ENCODE measurements at places on chromosomes 12 and 14.

DNA sequence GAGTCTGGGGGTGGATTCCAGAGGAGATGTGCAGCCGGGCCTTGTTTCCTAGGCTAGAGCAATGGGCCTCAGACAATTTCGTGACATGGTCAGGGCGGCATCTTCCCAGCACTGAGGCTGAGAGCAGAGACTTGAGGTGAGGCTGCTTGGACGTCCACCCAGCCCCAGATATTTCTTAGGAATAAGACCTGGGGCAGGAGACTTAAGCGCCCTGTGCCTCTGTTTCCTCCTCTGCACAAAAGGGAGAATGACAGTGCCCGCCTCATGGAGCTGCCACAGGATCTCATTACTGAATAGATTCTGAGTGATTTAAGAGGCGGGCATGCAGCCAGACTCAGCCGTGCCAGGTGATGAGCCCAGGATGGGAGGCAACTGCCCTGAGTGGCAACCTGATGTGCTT is 297.9 kb upstream of the SFSWAP start:
- no peak for DNase-seq

DNA sequence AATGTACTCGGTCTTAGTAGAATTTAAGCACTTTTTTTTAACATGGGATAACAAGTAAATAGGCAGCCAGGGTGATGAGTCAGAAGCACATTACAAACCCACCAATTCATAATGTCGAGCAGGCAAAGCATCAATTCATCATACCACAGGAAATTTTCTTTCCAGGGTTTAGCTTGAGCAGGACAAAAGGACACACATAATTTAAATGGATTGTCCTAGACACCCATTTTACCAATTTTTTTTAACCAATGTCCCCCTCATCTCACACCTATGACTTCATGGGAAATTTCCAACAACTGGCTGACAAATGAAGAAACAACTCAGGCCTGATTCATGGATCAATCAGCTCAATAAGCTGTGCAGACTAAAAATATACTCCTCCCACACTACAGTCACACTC is 58.8 kb upstream of the FOXG1 start:
- peak; percentile 77 for DNase-seq

DNA sequence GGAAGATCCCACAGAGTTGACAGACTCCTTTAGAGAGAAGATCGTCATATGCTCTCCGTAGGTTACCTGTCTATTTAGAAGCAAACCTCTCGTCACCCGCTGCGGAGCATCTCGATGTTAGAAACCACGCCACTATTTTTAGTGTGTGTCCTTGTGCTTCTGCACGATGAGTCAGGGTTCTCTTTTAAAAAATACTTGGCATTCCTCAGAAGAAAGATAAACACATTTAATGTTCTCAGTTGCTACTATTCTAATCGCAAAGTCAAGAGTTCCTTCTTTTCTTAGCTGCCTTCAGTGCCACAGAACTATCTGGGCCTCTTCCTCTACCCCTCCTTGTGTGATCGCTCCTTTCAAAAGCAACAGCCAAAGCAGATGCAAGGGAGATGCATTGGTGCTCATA is 192.4 kb downstream of the PELI2 start:
- no peak for DNase-seq

DNA sequence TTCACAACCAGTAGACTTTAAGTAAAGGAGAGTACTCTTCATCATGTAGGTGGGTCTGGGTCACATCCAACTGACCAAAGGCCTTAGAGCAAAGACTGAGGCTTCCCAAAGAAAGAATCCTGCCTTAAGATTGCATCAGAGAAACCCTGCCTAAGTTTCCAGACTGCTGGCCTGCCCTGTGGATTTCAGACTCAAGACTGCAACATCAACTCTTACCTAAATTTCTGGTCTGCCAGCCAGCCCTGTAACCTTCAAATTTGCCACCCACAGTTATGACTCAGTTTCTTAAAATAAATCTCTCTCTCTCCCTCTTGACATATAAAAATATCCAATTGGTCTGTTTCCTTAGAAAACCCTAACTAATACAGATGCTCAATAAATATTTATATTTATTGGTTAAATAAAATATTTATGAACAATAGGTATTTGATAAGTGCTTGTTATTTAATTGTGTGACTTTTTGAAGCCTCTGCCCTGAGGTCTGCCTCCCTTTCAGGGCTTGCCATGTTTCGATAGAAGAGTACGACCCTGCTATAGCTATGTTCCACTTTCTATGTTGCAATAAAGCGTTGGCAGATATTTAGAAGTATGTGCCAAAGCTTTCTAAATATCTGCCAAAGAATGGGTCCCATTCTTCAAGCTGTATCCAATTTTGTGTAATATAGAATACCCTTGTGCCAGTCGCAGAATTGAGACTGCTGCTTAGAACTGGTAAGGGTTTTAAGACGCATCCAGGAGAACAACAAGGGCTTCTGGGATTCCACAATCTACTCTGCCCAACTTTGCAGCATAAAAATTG is 65.7 kb downstream of the TMEM30B start:
- no peak for DNase-seq

- no peak for DNase-seq
These were observed 293.5 kb upstream of the RTL1 start for GRCh38 chr14:101196795-101197590.

DNA sequence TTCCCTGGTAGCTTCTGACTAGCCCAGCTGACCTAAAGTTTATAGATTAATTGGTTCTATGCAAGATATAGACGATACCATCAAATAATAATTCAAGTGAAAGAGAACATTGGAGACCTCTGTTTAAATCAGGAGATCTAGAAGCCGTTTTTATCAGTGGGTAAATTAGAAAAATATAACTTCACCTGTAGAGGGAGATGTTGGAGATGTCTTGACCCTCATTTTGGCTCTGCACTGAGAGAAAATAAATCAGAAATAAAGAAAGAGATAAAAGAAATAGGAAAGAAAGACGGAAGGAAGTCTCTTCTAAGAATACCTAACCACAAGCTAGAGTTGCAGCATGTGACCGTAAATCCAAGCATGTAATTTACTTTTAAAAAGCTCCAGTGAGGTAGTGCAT is 684.5 kb downstream of the C12orf50 start:
- no peak for DNase-seq

DNA sequence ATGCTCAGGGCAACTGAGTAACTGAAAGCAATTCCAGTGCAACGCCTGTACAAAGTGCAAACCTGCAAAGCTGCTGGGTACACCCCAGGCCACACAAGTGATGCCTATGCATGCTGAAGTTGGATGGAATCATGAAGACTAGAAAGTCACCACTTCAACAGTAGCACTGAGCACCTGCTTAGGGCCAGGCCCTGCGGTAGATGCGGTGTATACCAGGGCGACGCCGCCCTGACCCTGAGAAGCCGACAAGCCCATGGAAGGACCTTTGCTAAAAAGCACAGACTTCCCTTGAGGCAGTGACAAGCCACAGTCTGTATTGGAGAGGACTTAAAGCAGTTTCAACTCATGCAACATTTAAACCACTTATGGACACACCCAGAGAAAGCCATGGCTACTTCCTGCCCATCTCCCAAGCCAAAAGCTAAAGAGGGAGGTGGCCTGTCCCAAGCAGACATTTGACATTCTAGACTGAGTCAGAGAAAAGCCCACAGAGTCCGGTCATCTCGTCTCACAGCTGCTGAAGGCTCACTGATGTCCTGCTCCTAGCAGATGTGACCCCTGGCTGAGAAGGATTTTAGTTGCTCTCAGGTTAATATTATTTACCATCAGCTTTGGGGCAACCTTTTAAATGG is 843.9 kb upstream of the TMEM132C start:
- no peak for DNase-seq

DNA sequence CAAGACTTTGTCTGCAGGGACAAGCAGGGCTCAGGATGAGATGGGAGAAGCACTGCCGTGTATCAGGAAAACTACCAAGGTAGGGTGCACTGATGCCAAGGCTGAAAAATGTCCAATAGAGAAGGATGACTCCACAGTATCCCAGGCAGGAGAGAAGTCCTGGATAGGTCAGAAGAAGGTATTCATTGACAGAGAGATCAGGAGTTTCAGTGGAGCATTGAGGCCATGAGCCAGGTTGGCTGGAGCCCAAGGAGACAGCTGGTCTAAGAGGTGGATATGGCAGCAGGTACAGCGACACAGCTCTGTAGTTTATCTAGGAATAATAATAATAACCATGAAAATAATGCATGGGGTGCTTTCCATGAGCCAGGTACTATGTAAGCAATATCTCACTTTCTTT is 180.9 kb downstream of the EXOC5 start:
- no peak for DNase-seq

GRCh38 chr14:34205799-34206198 is 254.9 kb upstream of the EGLN3 start:
- no peak for DNase-seq

DNA sequence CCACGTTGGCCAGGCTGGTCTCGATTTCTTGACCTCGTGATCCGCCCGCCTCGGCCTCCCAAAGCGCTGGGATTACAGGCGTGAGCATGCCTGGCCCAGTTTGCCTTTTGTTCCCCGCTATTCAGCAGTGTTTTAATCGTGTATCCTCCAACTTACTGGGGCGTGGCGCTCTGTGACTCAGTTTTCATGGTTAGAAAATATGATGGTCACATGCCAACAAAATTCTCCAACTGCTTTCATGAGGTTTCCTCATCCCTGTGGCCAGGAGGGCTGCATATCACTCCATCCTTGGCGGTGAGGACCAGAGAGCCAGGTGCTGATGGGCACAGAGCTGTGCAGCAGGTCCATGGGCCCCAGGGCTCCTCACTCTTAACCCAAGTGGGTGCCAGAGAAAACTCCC is 33.0 kb upstream of the PRMT8 start:
- no peak for DNase-seq

DNA sequence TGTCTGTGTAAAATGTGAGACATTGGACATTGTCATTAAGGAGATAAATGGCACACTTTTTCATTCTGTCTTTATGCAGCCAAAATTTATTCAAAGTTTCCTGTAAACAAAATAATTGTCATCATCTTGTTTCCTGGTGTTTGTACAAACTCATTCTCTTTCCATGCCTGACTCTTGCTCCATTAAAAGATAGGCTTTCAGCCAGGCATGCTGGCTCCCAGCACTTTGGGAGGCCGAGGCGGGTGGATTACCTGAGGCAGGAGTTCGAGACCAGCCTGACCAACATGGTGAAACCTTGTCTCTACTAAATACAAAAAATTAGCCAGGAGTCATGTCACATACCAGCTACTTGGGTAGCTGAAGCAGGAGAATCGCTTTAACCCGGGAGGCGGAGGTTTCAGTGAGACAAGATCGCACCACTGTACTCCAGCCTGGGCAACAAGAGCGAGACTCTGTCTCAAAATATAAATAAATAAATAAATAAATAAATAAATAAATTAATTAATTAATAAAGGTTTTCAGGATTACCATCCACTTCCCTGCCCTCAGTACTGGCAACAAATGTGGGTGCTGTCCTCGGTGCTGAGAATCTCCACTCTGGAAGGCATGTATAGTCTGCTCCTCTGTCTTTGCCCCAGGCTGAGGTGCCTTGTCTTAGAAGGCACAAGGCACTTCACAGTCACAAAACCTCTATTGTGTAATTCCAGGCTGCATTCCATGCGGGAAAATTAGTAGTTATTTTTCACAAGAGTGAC is 83.2 kb downstream of the PAH start:
- DNase-seq = no peak

DNA sequence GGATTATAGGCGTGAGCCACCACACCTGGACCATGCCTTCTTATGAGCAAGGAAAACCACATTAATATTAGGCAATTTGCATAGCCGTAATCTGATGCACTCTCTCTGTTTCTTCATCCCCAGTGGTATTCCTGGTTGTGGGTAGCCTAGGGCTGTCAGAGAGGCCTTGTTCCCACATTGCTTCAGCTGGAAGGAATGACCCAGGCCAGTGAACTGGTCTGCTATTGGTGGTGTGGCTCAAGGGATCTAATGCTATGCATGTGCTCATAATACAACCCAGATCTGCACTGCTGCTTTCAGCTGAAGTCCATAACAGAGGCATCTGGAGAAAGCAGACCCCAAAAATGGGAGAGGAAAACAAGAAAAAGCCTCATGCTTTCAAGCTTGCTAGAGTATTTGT is 33.1 kb upstream of the G2E3 start:
- DNase-seq = no peak

DNA sequence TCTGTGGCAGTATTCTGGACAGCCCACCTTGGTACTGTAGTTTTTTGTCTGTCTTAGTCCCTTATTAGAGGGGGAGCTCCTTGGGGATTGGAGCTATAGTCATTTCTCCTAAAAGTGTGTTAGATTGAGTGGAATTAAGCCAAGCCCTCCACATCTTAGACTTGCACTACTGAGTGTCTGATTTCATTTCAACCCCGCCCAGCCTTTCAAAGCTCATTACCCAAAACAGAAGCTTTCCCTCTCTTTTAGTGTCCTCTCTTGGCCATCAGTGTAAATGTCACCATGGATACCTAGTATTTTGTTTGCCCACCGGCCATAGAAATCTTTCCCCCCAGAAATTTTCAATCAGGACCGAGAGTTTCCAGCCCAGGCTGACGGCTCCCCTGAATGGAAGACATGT is 74.5 kb downstream of the LRRC74A start:
- no peak for DNase-seq

All from astrocyte of the cerebellum (primary cell).